ENCODE measurements at places on chromosomes 12 and 14.

GRCh38 chr14:92143309-92143708 lies 21.5 kb downstream of the CPSF2 start:
- no peak for DNase-seq

DNA sequence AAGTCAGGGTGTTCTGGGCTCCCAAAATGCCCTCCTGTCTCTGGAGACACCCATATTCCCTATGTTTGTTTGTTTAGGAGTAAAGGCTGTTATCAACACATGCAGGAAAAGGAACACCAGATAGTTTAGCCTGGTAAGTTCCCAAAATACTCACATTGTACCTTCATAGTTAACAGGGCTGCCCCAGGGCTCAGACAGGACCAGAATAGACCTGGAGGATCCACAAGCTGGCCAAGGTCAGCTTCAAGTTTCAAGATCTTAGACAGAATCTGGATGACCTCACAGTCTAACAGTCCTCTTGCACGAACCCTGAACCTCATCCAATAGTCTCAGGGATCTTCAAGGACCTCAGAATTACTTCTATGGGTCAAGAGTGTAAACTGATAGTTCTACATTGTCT lies 18.1 kb upstream of the HSP90B1 start:
- DNase-seq: no peak

DNA sequence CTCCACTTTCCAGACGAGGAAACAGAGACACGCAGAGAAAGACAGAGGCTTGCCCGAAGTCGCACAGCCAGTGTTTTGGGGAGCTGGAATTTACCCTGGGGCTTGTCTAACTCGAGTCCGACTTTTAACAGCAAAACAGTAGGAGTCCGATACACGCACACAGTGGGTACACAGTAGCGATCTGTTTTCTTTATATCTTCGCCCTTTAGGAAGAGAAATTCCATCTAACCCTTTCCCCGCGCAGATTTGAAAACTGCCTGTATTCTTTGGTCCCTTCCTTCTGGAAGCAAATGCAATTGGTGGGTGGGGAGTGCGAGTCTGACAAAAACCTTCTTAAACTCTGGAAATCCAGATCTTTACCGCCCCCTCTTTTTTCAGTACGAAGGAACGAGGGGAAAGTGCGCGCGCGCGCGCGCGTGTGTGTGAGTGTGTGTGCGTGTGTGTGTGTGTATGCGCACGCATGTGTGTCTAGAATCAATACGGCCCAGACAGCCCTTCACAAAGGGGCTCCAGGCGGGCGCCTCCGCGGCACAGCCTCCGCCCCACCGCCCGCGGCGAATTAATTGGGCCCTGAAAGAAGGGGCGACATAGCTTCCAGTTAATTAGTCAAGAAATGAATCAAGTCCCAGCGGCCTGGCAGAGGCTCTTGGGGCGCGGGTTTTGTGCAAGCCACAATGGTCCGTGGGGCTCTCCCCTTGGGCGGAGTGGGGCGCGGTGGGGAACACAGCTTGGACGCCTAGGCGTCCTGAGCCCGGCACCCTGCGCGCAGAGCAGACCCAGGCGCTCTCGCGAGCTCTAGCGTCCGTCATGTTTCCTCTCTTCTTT lies 14.0 kb upstream of the TBX3 start:
- DNase-seq: no peak

GRCh38 chr14:72898448-72898847 lies 4.5 kb upstream of the DPF3 start:
- DNase-seq: no peak

GRCh38 chr14:92717571-92718042 lies 30.8 kb downstream of the LGMN start:
- DNase-seq: no peak

DNA sequence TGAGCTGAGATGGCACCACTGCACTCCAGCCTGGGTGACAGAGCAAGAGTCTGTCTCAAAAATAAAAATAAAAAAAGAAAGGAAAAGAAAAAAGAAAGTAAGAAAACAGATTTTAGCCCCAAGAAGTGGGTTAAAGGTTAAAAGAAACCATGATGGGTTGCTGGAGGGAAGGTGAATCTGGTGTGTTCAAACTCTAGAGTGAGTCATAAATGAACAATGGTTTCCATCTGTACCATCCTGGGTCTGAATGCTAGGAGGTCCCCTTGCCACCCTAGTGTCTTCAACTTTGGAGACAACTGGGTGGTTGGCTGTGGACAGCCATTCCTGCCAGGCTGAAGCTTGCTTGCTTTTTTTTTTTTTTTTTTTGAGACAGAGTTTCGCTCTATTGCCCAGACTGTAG lies 1.6 kb upstream of the RPS26 start:
- no peak for DNase-seq

GRCh38 chr12:104475271-104475670 lies 18.5 kb downstream of the CHST11 start:
- no peak for DNase-seq

DNA sequence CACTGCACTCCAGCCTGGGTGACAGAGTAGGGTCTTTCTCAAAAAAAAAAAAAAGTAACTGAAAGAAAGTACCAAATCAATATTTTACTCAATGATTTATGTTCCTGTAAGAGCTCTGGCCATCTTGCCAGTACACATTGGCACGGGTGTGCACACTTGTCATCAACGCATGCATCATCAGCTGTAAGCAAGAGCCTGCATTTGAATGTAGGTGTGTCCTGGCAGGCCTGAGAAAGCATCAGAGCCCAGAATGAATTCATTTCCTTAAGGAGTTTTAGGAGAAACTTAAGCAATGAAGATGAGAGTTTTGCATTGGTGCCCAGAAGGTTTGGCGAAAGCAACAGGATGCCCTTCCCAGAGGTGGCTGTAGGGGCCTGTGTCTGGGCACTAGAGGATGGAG lies 88.5 kb upstream of the FZD10 start:
- DNase-seq: no peak

DNA sequence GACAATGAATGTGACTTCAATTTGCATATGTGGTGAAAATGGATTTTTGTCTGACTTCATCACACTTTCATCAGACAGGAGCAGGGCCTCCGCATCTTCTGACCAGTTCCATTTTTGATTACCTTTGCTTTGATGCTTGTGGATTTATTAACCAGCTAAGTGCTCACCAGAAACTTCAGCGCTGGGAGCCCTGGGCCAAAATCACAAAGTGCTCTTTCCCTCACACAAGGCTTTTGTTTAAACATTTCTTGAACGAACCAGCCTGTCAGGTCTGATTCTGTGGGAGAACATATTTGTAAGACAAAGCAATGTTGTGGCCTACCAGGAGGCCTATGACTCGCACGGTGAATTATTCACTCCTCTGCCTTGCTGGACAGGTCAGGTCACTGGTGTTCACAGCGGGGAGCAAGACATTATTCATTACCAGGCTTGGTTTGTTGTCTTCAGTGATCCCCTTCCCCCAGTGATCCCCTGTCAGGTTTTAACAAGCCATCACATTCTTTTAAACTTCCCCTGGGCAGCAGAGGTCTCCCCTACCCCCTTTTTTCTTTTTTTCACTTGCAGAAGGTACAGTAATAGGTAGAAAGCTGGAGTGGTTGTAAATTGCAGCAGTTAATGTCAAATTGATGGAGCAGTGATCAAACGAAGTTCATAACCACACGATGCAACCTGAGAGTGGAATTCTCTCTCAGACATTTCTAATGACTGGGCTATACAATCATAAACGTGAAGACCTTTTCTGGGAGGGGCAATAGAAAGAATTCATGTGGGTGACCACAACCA lies 167.5 kb upstream of the PRICKLE1 start:
- no peak for DNase-seq

GRCh38 chr14:49019467-49020115 lies 566.6 kb downstream of the RPS29 start:
- DNase-seq: no peak

DNA sequence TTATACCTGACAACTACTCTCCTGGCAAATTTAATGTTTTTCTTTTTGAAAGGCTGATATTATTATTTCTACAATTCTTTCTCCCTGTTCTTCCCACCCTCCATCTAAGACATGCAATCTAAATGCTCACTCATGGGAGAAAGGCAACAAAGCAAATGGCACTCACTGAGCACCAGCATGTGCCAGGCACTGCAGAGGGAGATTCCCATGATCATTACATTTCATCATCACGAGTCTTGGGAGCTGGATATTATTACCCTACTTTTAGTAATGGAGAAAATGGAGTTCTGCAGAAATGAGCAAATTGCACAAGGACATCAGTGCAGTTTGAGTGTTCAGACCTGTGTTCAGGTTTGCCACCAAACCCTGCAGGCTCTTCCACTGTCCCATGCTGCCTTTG lies 27.9 kb downstream of the PPM1H start:
- DNase-seq: no peak

DNA sequence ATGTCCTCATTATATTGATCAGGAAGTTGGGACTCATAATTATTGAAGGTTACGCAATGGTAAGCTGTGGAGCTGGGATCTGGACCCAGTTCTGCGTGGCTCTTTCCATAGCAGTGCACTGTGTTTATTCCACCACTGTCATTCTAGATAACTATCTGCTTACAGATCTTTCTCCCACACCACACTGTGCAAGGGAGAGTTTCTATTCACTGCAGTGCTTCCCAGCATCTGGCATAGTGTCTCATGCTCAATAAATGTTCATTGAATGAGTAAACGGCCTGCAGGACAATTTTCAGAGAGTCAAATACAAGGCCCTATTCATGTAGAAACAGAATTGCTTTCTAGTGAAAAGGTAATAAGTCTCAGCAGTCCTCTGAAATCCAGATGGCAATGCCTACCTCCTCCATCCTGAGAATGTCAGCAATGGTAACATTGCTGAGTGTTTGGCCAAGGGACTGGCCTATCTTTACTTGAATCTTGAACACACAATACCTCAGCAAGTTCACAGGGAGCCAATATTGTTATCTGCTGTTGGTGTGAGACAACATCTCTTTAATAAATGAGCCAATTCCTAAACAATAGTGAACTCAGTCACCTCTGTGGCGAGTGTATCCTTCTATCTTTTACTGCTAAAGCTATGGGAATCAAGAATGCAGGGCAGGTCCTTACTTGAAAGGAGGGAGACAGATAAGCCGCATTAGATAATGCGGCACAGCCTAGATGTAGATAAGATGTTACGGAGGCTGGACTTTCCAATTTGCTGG lies 332.4 kb upstream of the PRICKLE1 start:
- DNase-seq: no peak

- DNase-seq: no peak
These were observed 711.4 kb downstream of the FSCB start for GRCh38 chr14:43795600-43796228.

DNA sequence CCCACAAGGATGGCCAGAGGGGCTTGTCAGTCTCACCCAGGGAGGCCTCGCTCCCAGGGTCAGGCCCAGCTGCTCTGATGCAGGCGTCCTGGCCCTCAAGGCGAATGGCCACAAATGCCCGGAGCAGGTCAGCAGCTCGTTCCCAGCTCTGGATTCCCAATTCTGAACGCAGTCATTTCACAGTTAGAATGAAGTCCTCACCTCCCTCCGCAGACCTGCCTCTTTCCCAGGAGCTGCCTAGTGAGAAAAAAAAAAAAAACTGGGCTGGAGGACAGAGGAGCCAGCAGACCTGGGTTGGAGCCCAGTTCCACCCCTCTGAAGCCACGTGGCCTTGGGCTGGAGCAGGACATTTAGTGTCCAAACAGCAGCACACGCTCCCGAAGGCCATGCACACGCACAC lies 62.2 kb upstream of the DIO3 start:
- no peak for DNase-seq

DNA sequence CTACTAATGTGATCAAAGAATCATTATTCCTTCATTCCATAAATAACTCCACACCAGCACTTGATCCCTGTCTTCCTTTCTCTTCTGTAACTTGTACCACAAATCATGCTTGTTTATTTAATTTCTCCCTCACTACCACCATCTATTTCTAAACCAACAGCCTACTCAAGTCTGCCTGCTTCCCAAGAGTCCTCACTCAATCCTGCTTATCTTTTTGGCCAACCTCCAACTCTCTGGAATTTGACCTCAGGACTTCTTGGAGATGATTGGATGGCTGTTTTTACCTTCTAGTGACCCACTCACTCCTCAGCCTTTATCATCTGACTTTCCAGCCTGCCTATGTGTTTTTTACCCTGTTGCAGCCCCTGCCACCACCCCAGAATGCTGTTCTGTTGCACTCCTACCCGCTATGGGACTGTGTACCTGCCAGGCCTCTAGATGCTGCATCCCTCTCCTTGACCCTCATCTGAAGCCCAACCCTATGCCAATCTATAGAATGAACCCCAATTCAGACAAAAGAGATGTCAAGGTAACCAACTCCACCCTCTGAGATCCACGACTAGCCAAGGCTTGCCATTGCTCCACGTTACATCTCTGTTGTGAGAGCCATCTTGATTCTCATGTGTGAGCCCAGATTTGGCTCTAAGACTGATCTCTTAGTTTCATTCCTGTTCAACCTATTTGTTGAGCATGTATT lies 150.2 kb upstream of the PLEKHG7 start:
- DNase-seq: no peak

DNA sequence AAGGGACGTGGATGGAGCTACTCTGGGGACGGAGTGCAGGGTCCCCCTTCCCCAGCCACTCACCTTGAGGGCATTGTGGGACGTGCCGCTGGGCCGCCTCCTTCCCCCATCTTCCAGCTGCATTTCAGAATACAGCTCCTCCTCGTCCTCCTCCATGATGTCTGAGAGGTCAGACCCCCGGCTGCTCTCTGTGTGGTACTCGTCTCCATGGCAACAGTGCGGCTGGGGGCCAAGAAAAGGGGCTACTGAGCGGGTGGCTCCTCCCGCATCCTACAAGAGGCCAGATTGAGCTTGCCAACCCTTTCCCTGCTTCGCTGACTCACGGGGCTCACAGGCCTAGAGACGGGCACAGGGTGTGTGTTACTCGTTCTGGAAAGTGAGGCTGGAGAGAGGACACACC lies 90.4 kb downstream of the PIWIL1 start:
- DNase-seq: no peak
